ENCODE measurements at places on chromosomes 1 and 21. TPM values are rescaled to one million over a fixed set of nuclear protein-coding genes. Genes with fewer than 3 reads are reported as not detected.

GBP6 gene
- not detected for total RNA-seq

SAMD13 gene
- 2.2 TPM for total RNA-seq

RUNX1 gene
- 22.4 TPM for total RNA-seq

SYT14 gene
- total RNA-seq, result not detected

FAM43B gene
- total RNA-seq, result 3.0 TPM

FAM3B gene
- not detected for total RNA-seq

ILDR2 gene
- total RNA-seq, result 0.08 TPM

ADARB1 gene
- 15.0 TPM for total RNA-seq

ITGB2 gene
- 3.0 TPM for total RNA-seq

DNA sequence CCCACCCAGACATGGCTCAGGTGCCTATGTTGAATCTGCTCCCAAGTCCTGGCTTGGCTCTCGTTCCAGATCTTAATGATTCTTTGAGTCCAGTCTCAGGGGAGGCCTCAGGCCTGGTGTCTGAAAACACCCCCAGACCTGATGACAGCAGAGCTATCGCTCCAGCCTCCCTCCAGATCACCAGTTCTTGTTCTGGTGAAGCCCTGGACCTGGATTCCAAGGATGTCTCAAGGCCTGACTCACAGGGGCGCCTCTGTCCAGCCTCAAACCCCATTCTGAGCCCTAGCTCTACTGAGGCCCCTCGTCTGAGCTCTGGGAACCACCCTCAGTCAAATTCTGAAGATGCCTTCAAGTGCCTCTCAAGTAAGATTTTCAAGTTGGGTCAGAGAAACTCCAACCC, 11.4 kb downstream of the MROH7 start:
- DNase-seq, result no peak

DNA sequence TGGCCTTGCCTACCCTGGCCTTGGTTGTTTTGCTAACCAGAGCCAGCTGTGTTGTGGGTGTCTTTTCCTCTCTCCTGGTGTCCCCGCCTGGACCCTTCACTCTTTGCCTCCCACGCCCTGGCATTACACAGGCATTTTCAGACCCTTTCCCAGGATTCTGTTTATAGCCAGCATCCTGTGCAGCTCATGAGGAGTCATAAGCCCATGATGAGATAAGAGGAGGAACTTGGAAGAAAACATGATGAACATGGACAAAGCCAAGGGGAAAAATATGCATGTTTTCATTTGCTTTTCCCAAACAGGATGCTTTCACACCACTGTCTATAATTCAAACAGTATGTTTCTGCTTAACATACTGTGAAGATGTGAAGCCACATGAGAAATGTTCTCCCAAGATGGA, 18.7 kb upstream of the WARS2 start:
- no peak for DNase-seq

- no peak for DNase-seq
Observed at GRCh38 chr1:73511038-73511437, 686.9 kb downstream of the LRRIQ3 start.

DNA sequence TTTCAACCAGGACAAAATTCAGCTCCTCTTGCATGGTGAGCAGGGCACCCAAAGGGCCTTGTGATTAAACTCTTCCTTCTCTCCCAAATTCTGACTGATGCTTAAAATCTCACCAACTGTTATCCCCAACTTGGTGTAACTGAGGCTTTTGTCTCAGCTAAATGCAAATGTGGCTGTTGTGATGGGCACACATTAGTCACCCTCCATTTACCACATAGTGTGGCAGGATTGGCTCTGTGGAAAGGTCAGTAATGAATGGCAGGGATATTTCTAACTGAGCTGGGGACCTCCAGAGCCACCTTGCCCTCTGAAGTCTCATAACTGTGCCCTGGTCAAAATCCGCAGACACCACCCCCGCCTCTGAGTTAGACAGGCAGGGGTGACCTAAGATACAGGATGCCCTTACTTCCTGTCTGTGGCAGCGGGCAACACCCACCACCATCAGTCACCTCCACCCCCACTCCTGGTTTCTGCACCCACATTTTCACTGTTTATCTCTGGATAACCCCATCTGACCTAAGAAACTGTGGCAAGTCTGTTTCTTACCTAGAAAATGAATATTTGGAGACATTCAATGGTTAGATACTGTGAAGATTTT, 25.4 kb upstream of the RGS16 start:
- DNase-seq, result no peak

- DNase-seq, result no peak
Observed at GRCh38 chr1:156551066-156551643, 21.2 kb downstream of the IQGAP3 start.

GRCh38 chr1:44318097-44319088, 36.7 kb downstream of the ERI3 start:
- DNase-seq, result no peak

GRCh38 chr21:37060296-37060695, 12.6 kb downstream of the PIGP start:
- peak; percentile 83 for DNase-seq

DNA sequence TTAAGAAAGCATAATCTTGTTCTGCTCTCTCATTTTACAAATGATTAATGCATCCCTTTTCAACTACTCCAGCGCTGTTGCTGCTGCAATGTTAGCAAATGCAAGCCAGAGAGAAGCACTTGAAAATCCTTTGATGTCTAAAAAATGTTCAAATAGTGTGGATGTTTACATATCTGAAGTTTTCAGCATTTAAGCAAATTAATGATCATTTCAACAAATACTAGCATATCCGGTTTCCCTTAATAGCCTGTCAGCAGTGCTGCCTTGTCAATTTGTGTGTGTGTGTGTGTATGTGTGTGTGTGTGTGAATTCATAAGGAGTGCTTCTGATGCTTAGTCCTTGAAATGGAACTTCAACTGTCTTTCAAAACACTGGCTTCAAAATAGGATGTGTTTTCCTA, 48.1 kb upstream of the WNT2B start:
- no peak for DNase-seq

DNA sequence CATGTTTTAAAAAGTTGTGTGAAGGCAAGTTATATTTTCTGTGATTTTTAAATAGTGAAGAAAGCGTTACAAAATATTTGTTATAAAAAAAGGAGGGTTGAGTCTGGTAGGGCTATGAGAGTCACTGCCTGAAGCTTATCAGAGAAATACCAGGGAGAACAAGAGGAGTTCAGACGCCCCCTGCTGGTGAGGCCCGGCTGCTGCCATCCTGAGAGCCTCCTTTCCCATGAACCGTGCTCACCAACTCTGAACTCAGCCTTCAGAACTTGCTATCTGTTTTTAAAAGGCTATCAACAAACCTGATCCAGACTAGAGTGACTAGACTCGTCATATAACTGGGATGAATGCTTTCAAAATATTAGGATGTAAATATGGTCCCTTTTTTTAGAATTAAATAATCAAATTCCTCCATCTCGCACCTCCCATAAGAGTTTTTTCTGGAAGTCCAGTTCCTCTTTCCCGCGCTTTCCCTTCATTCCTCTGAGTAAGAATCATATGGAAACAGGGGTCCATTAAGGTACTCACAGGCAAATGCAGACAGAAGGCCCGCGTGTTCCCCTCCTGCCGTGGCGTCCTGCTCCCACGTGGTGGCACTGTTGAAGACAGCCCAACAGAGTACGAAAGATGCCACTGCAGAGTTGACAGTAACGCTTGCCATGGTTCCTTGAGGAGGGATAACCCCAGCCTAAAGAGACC, 26.2 kb upstream of the SPATA6 start:
- peak; percentile 57 for DNase-seq

DNA sequence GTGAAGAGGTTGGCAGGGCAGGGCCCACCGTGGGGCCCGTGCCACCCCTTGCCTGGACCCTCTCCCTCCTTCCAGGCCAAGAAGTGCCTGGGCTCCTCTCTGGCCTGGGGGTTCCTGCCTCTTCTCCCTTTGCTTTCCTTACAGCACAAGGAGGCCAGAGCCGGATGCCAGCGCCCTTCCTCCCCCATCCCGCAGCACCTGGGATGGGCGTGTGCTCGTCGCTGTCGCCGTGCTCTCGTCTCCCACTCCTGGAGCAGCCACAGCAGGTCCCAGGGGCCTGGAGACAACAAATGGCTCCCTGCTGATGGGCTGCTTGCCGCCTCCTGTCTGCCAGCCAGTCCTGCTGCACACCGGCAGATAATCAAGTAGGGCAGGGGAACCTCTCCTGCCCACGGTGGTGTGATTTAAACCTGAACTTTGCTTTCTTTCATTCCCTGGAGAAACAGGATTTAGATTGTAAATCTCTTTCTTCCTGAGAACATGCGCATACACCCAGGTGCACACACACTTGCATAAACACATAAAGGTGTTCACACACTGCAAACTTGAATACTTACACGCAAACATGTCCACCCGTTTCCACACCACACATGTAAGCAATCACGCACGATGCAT, 50.8 kb upstream of the POU3F1 start:
- no peak for DNase-seq

- DNase-seq, result no peak
Observed at GRCh38 chr1:23960291-23961020, 828 bp downstream of the PNRC2 start.

GRCh38 chr1:203593723-203594122, 32.9 kb upstream of the ATP2B4 start:
- DNase-seq, result no peak

GRCh38 chr1:228099331-228099732, 3.8 kb downstream of the C1orf35 start:
- DNase-seq, result no peak

DNA sequence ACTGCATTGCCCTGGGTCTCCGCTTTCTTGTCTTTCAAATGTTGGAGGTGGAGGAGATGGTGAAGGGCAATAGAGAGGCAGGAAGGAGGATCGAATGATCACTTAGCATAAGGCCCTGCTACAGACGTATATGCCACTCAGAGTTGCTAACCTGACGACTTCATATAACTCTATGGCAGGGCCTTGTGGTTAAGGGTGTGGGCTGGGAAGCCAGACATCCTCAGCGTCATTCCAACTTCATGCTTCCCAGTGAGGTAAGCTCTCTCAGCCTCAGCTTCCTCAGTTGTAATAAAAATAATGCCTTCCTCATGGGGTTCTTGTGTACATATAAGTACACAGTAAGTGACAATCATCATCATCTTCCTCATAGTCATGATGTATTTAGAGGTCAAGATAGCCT, 54.6 kb downstream of the CASQ2 start:
- no peak for DNase-seq

DNA sequence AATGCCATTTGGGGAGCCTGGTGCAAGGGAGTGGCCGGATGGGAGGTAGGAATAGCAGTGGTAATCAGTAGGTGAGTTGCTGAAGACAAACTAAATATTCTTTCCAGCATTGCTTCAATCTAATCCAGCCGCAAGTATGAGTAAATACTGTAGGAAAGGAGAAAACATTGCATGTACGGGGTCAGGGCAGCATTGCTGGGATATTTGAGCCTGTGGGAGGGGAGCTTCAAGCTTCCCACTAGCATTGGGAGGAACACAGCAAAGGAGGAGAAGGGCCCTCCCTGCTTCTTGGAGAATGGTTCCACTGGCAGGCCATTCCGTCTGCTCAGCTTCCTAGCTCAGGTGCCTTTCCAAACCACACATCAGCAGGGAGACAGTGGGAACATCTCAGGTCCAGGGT, 15.2 kb downstream of the CAPN2 start:
- no peak for DNase-seq

GRCh38 chr1:115188680-115189395, 99.5 kb upstream of the TSPAN2 start:
- DNase-seq, result no peak

DNA sequence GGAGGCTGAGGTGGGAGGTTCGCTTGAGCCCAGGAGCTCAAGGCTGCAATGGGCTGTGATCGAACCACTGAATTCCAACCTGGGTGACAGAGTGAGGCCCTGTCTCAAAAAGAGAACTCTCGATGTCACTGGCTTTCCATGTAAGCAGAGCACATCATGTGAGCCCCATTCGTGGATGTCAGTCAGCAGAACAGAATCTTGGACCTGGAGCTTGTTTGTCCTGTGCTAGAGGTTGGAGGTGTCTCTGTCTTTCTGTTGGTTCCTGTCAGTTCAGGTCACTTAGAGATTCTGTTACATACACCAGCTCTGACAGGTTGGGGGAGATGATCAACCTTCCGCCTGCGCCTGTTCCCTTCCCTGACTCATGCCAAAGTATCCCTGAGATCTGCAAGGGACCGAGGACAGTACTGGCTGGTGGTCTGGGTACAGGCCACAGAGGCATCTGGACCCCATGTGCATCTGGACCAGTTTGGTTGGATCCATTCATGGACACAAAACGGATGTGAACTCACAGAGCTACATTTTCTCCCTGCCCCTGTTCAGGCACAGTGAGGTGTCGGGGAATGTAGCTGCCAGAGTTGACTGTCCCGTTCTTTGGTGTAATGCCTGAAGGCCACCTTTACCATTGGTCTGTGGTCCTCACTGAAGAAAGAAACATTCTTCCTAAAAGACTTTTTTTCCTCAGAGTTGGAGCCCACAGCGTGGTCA, 10.0 kb downstream of the ARF1 start:
- DNase-seq, result no peak

GRCh38 chr1:75203415-75204277, 69.5 kb downstream of the LHX8 start:
- DNase-seq, result peak; percentile 62

DNA sequence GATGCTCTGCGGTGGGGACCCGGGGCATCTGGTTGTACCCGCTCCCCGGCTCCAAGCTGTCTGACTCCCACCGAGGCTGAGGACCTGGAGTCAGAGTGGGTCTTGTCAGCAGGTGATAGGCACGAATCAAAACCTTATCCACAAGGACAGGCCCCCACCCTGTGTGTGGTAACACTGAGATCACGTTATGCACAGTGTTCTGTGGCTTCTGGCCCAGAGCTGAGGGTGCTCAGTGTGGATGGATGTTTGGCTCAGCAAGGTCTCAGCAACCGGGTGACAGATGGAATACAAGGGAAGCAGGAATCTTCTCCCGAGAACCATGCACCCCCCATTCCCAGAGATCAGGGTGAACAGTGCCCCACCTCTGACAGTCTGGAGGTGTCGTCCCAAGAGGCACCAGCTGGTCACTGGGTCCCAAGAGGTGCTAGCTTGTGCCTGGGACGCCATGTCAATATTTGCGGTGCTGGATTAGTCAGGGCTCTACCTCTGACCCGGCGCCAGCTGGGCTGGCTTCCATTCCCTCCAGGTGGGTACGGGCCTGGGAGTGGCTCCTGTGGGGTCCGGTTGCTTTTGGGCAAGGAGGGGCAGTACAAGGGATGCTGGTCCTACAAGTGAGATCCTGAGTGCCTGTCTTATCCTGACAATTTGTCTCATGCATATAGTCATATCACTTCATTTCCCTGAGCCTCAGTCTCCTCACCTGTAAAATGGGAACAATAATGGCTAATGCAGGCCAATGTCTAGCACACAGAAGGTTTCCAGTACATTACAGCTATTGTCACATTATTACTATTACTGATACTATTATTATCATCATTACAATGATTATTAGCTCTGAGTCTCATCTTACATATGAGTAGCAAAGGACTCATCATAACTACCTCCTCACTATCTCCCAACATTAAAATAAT, 957 bp downstream of the CAPN9 start:
- DNase-seq, result no peak

- no peak for DNase-seq
Observed at GRCh38 chr1:155964193-155964592, 14.2 kb downstream of the ARHGEF2 start.

Measured in Panc1 (cell line).